ENCODE measurements at places on chromosomes 5 and 9. TPM values are rescaled to one million over a fixed set of nuclear protein-coding genes. Genes with fewer than 3 reads are reported as not detected.

SIT1 gene
- polyA plus RNA-seq: not detected

IL4 gene
- polyA plus RNA-seq: not detected

IGFBPL1 gene
- polyA plus RNA-seq: 0.69 TPM

BAAT gene
- polyA plus RNA-seq: not detected

WDR70 gene
- 14.0 TPM for polyA plus RNA-seq

COL23A1 gene
- polyA plus RNA-seq: not detected

PTGS1 gene
- polyA plus RNA-seq: 72.6 TPM

BHMT gene
- not detected for polyA plus RNA-seq

LHX3 gene
- polyA plus RNA-seq: not detected

GRCh38 chr5:1763548-1763911 is 36.1 kb downstream of the MRPL36 start:
- DNase-seq: peak; percentile 15

GRCh38 chr9:125747765-125748445 is 732 bp downstream of the PBX3 start:
- DNase-seq: no peak

- no peak for DNase-seq
Observed at GRCh38 chr9:129451089-129451656, 169.7 kb downstream of the C9orf50 start.

GRCh38 chr9:96777426-96777864 is 442 bp downstream of the ZNF510 start:
- DNase-seq: no peak

GRCh38 chr9:5531101-5531882 is 21.0 kb downstream of the PDCD1LG2 start:
- DNase-seq: no peak

DNA sequence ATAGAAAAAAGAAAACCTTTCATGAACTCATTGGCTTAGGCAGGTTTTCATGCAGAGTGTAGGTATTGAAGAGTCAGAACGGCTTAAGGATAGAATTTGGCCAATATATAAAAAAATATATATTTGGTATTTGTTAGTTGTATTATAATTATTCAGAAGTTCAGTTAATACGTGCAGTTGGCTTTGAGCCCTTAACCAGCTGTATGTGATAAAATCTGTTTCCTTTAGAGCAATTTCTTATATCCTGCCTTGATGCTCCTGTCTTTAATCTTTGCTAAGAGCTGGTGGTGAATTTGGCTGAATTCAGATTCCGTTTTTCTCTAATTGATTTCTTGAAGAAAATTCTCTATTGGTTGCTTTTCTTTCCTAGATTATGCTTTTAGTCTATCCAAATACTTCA is 3.7 kb downstream of the ANXA1 start:
- no peak for DNase-seq

- DNase-seq: no peak
Observed at GRCh38 chr5:122743261-122743660, 31.6 kb upstream of the SNX2 start.

DNA sequence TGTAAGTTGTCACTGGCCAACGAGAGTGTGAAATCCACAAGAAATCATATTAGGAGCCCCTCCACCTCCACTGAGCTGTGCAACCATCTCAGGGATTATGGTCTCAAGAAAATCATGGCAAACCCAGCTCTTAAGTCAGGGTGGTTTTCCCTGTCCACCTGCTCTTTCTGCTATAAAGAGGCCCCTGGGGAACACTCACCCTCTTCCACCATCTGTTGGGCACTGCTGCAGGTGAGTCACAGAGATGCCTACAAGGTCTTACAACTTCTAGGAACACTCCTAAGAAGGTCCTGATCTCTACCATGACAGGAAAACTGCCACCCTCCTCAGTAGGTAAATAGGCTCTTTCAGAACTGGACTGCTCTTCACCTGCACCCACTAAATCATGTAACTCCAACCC is 61.8 kb downstream of the DRD1 start:
- DNase-seq: no peak

DNA sequence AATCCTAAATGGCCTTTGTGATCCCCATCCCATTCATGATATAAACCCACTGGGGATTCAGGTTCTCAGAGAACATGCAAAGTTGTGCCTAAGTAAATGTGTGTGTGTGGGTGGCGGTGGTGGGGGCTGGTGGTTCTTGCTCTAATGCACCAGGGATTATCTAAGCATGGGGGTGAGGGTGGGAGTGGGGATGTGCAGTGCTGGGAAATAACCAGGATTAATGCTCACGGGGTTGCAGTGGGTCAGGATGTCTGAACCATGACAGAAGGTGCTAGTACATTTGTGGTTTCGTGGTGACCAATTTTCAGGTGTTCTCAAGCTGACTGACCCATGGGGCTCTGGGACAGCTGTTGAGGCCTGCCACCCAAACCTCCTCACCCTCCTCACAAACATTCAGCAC is 101.0 kb downstream of the ZNF608 start:
- DNase-seq: no peak

DNA sequence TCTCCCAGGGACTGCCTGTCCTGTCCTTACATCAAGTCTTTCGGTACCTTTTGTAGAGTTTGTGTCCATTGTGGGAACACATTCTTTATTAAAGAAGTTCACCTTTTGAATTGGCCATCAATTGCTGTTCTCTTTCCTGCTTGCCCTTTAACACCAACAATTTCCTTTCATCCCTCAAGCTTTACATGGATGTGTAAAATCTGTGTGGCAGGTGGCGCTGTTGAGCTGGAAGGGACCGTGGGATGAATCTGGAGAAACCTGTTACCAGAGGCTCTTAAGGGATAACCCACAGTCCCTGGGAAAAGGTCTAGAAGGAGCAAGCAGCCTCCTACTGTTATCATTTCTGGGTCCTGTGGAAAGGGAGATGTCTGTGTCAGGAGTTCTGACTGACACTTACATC is 7.9 kb upstream of the ZFP62 start:
- no peak for DNase-seq

DNA sequence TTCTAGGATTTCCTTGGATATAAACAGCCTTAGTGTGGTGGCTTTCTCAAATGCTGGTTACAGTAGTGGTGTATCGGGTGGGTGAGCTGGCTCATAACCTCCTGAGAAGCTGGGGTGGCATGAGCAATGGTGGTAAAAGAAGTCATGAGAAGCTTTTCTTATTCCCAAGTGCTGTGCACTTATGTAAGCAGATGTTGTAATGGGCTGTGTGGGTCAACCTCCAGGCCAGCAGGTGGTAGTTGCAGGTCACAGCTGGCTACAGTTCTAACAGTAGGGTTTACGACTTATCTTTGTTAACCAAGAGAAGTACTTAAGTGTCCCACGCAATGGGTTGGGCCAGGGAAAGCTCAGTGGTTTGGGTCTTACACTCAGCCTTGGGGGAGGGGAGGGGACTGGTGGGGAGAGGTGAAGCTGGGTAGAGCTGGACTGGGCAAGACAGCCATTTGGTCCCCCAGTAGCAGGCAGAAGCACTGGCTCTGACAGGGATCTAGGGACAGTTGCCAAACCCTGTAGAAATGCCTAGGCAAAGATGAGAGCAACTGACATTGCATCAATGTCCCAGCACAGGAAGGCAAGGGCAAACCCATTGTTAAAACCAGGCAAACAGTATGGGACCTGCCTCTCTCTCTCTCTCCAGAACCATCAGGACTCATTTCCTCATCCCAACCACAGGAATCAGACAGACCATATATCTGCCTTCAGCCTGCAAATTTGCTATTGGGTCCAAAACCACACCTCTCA is 76.8 kb downstream of the RNF130 start:
- no peak for DNase-seq

- no peak for DNase-seq
Observed at GRCh38 chr5:28961816-28962215, 1923.4 kb upstream of the CDH9 start.

GRCh38 chr9:123834889-123835562 is 94.9 kb downstream of the DENND1A start:
- DNase-seq: peak; percentile 21

GRCh38 chr5:68482199-68482598 is 266.6 kb downstream of the PIK3R1 start:
- DNase-seq: no peak

DNA sequence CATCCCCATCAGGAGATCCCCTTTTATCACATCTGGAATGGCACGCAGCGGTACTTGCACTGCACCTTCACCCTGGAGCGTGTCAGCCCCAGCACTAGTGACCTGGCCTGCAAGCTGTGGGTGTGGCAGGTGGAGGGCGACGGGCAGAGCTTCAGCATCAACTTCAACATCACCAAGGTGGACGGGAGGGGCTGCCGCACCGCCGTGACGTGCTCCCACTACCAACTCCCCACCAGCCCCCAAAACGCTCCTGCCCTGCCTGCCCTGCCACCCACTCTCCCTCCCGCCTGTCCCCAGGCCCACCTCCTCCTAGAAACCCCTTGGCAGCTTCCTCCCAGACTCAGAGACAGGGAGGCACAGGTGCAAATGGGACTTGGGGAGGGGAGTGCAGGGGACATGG is 20.7 kb downstream of the HK3 start:
- DNase-seq: no peak

- DNase-seq: no peak
Observed at GRCh38 chr5:157382996-157383800, 76.8 kb upstream of the NIPAL4 start.

- DNase-seq: no peak
Observed at GRCh38 chr5:143923634-143924266, 111.8 kb downstream of the HMHB1 start.

GRCh38 chr5:172775326-172776234 is 4.6 kb upstream of the DUSP1 start:
- DNase-seq: no peak

- DNase-seq: no peak
Observed at GRCh38 chr5:99553211-99553810, 624.5 kb upstream of the CHD1 start.

DNA sequence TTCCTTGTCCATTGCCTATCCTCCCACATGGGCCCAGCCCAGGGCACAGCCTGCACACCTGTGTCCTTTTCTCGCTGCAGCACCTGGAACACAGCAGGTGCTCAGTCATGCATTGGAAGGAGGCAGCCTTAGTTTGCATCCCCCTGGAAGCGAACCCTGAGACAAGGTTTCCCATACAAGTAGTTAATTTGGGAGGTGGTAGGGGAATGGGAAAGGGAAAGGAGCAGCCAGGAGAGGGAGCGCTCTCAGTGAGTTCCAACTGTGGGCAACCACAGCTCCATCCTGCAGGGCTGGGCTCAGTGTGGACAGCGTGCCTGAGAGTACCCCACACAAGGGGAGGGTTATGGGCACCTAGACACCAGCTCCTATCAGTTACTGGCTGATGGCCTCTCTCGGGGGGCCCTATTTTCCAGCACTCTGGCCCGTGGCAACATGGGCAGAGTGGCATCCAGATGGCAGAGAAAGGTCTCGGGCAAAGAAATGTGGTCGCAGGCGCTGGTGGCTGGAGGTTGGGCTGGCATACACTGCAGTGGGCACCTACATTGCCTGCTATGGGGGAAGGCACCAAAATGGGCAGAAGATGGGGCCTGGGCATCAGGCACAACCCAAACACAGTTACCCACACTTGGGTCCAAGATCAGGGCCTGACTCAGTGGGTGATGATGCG is 50.1 kb downstream of the TSPAN17 start:
- no peak for DNase-seq

- DNase-seq: no peak
Observed at GRCh38 chr5:177434942-177435738, 8.7 kb downstream of the GRK6 start.

DNA sequence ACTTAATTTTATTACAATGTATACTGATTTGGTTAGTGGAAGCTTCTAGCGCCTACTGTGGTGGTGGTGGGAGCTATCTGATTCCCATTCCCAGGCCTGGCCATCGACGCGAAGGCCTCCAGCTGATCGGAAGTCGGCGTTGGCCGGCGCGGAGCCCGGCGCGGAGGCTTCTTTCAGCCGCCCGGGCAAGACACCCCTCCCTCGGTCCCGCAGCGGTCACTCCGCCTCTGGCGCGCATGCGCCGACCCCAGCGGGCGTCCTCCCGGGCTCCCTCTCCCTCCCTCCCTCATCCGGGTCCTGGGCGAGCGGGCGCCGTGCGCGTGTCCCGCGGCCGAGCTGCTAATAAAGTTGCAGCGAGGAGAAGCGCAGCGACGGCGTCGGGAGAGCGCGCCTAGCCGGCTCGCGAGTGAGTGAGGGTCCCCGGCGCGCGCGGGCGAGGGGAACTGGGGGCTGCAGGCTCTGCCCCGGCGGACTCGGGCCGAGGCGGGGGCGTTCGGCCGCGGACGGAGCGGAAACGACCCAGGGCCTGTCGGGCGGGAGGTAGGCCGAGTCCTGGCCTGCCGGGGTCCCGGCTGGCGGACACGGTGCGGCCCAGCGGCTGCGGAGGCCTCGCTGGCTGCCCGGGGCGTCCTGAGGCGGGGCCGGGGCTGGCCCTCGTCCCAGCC is at the start of gene SMAD5:
Gene SMAD5 (plus strand): TSS at position 289 of the 665 bp plus-strand sequence. CDS start 20,916 bp downstream, outside the sequence.
- DNase-seq: peak; percentile 71

GRCh38 chr5:50990296-50990924 is 324.0 kb downstream of the PARP8 start:
- DNase-seq: no peak
